ENCODE measurements at places on chromosomes 7 and 10. TPM values are rescaled to one million over a fixed set of nuclear protein-coding genes. Genes with fewer than 3 reads are reported as not detected.
A peak's percentile ranks its signal among the peaks of the same experiment; 100 is the strongest.

DNA sequence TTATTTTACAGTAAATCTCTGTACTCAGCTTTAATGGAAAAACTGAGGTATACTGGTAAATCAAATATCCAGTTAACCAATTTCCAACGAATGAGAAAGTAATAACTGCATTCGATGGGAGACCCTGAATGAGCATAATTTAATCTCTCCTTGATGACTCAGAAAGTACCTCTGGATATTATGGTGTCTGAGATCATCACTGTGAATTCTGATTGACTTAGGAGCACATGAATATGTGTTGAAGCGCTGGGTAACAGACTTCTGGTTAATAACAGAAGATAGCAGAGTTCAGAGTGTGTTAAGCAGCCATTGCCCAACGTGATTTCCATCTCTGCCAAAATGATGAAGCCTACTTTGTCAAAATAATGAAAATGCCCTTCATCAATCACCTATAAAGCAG is 116.6 kb downstream of the NRP1 start:
- H3K4me1 ChIP-seq: no peaks in the 10 kb centered on the region
- no peaks in the 10 kb centered on the region for H3K27me3 ChIP-seq
- no peak overlapping the region for H3K27ac ChIP-seq
- DNase-seq: no peak
- H3K4me3 ChIP-seq: no peak overlapping the region
- H3K36me3 ChIP-seq: peaks cover 31% of the 10 kb centered on the region

The LIPJ gene
- not detected for total RNA-seq

DNA sequence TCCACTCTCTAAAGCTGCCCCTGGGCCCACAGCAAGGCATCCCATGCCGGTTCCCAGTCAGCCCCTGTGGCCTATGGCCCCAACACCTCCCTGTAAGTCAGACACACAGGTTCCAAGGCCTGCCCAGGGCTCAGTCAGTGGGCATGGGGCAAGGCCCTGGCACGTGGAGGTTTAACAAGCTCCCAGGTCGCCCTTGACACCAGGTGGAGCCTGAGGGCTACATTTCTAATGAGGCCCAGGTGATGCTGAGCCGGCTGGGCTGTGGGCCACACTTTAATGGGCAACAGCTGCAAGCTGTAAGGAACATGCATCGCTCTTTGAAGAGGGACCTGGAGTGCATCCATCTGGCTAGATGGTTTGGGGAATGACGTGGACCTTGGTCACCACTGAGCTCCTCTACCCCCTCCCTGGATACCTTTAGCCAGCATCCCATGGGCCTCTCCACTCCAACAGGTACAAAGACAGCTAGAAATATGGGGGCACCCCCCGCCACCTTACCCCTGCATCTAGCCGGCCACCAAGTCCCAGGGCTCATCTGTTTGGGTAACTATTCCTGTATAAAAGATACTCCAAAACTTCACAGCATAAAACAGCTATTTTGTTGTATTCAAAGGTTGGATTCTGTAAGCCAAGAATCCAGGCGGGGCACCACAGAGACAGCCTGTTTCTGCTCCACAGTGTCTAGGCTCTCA is 122.5 kb downstream of the OAT start:
- no peaks in the 10 kb centered on the region for H3K27me3 ChIP-seq
- no peaks in the 10 kb centered on the region for H3K36me3 ChIP-seq
- DNase-seq: peak; percentile 58
- no peaks in the 10 kb centered on the region for H3K4me1 ChIP-seq

GRCh38 chr7:99258501-99258900 is 14.1 kb upstream of the MYH16 start:
- H3K27ac ChIP-seq: no peak overlapping the region
- no peaks in the 10 kb centered on the region for H3K27me3 ChIP-seq
- no peaks in the 10 kb centered on the region for H3K36me3 ChIP-seq
- no peaks in the 10 kb centered on the region for H3K4me1 ChIP-seq

GRCh38 chr7:8582728-8583127 is 149.3 kb downstream of the NXPH1 start:
- no peaks in the 10 kb centered on the region for H3K4me1 ChIP-seq
- no peaks in the 10 kb centered on the region for H3K36me3 ChIP-seq
- peak; percentile 29 for DNase-seq
- H3K27me3 ChIP-seq: no peaks in the 10 kb centered on the region

DNA sequence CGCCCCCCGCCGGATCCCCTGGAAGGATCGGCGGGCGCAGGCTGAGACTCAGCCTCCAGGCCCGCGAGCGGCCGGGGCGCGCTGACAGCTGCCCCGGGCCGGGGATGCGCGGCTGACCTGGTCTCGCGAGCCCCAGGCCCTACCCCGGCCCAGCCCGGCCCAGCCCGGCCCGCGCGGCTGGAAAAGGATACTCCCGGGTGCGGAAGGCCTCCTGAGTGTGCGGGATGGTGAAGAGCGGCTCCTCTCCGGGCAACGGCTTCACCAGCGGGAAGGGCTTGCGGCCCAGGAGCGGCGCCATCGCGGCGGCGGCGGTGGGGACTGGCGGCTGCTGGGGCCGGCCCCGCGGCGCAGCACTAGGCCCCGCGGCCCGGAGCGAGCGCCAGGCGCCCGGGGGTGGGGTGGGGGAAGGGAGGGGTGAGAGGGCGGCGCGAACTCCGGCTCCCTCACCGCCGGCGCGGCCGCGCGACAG is 423 bp downstream of the BAZ1B start:
- H3K4me3 ChIP-seq: peak overlapping the region; percentile 82
- H3K27me3 ChIP-seq: no peaks in the 10 kb centered on the region
- no peaks in the 10 kb centered on the region for H3K36me3 ChIP-seq
- H3K4me1 ChIP-seq: peaks cover 16% of the 10 kb centered on the region

The KCNH2 gene
- total RNA-seq: 1.3 TPM

DNA sequence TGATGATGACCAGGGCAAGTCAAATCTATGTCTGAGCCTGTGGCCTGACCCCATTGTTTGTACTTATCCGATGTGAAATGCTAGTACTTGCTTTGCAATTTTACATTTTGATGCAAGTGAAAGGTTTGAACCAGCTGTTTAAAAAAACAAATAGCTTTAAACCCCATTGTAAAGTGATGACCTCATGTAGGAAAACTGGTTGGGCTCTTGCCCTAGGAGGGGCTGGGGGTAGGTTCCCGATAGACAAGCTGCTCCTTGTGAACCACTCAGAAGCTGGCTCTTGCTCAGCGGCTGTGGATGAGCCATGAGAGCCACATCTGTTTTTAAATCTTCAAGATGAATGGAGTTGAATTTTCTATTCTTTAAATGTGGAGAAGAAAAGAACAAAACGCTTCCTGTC is 185.3 kb downstream of the WDR11 start:
- H3K4me1 ChIP-seq: no peaks in the 10 kb centered on the region
- no peak for DNase-seq
- no peaks in the 10 kb centered on the region for H3K36me3 ChIP-seq
- H3K4me3 ChIP-seq: no peak overlapping the region
- H3K27ac ChIP-seq: no peak overlapping the region

The TDRD1 gene
- 0.88 TPM for total RNA-seq

Data from kidney (tissue), 22 donors.